Ammon's horn (tissue), 1 donor: ENCODE measurements at places on chromosomes 12 and 14.

DNA sequence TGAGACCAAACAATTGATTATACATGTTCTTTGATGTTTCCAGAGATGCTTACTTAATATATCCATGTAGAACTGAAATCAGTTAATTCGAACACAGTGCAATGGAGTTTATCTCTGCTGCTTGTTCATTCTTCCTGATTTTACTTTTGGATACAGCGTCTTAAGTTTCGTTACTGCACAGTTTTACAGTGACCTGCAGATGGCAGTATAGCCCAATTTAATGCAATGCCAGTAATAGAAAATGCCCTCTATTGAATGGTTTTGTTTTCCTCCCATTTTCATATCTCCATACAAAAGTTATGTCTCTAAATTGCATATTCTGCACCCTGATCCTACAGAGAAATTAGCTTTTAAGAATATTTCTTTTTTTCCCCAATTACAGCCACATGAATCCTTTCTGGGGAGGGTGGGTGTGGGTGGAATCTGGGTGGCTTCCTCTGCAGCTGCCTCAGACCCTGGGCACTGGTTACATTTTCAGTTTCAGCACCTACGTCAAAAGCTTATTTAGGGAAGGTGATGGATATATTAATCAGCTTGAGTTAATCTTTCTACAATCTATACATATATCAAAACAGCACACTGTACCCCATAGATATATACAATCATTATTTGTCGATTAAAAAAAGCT lies 101.1 kb upstream of the DCD start:
- DNase-seq = peak; percentile 74

DNA sequence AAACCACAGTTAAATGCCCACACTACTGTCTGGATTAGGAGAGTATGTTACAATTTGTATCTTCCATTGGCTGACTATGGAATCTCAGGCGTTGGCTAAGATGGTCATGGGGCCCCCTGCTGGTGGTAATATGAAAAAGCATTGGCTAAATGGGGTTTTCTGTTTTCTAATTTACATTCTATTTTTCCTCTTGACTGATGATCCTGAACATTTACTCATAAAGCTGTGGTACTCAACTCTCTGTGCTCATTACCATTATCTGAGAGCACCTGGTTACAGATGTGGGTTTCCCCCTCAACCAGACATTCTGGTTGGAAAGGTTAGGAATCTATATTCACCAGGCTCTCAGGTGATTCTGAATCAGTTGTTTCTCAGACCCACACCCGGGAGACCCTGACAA lies 64.8 kb downstream of the WSCD2 start:
- DNase-seq = peak; percentile 27

DNA sequence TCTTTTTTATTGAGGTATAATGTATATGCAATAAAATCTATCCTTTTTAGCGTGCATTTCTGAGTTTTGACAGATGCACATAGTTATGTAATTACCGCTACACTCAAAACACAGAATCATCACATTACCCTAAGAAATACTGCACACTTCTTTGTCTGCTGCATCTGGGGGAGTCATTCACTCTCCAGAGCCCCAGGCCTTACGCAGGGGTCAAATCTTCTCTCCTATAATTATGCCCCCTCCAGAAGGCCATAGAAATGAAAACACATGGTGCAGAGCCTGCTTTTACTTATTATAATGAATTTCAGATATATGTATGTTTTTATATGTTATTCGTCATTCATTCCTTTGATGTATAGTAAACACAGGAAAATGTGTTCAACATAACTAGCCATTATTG lies 296.5 kb upstream of the TMEM132C start:
- no peak for DNase-seq

GRCh38 chr12:50440288-50440687 lies 39.6 kb downstream of the LARP4 start:
- DNase-seq = no peak

DNA sequence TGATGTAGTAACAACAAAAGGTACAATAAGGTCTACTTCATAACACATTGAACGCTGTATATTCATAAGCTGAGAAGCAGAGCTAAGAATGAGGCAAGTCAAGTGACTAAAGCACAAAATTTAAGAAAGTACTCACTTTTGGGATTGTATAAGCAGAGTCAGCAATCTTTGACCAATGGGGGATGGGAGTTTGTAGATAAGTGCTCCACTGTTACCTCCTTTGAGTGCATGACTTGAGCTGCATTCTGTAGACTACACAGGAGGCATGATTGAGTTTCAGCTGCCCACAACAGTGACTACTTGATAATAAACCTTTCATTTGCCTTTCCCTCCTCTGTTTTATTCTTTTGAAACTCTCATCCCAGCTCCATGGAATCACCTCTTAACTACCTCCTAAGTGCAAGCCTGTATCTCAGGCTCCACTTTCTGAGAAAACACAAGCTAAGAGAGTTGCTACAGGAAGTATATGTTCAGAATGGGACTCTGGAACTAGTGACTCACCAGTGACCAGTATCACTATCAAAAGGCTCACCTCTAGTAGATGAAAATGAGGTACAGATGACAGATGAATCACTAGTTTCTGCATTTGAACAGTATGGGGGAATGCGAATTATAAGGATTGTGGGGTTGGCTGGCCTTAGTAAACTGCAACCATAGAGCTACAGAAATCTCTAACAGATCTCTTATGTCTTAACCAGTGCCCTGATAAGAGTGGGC lies 49.2 kb downstream of the SLC35F4 start:
- no peak for DNase-seq

DNA sequence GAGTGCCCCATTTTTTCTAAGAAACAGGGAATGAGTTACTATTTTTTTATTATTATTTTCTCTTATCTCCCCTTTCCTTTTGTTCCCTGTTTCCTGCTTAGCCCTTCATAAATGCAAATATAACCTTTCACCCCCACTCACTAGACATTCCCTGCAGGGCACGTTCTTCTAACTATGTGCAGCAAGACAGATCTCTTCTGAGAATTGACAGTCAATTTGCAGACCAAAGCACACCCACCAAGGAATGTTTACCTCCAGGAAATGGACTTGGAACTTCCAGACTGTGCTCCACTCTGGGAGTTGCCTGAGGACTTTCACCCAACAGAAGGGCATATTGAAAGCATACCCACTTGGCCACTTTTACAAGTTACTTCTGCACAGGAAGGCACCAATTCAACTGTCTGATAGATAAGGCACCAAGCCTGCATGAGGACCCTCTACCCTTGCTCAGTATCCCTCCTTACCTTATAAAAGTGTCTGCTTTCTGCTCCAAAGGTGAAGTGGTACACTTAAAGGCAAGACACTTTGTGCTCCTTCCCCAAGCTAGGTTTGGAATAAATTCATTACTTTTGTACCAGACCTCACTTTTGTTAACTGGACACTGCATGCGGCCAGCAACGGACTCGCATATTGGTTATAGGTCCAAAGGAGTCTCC lies 6.5 kb downstream of the TAS2R19 start:
- DNase-seq = no peak

DNA sequence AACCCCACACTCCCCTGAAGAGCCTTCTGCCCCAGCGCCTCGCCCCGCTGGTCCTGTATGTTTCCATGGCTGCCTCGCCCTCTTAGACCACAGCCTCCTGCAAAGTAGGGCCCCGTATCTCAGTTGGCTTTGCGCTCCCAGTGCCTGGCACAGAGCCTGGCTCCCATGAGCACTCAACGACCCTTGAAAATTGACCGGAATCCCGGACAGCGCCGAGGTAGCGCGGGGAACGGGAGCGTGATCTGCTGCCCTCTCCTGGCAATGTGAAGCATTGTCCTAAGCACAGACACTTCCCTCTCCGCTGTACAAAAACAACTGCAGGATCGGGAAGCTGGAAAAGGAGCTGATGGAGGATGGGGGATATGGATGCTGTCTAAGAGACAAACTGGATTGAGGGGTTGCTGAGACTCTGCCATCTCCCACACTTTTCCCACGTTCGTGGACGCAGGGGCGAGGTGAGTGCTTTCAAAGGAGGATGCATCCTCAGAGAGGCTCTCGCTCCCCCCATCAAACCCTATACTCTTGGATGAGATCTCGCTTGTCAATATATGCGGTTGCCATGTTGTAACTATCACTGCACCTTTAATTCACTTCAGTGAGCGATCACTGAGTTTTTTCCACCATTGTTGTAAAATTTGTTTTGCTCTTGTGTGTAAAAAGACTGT lies 10.7 kb upstream of the FKBP4 start:
- peak; percentile 87 for DNase-seq

DNA sequence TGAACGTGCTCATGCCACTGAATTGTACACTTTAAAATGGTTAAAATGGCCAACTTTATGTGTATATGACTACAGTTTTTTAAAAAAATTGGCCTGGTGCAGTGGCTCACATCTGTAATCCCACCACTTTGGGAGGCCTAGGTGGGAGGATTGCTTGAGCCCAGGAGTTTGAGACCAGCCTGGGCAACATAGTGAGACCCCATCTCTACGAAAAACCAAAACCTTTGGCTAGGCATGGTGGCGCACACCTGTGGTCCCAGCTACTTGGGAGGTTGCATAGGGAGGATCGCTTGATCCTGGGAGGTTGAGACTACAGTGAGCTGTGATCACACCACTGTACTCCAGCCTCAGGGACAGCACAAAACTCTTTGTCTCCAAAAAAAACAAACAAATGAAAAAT lies 5.3 kb downstream of the BRI3BP start:
- no peak for DNase-seq

GRCh38 chr14:61765225-61765943 lies 3.2 kb downstream of the SNAPC1 start:
- no peak for DNase-seq

GRCh38 chr12:181921-182320 lies 32.0 kb downstream of the SLC6A12 start:
- no peak for DNase-seq

DNA sequence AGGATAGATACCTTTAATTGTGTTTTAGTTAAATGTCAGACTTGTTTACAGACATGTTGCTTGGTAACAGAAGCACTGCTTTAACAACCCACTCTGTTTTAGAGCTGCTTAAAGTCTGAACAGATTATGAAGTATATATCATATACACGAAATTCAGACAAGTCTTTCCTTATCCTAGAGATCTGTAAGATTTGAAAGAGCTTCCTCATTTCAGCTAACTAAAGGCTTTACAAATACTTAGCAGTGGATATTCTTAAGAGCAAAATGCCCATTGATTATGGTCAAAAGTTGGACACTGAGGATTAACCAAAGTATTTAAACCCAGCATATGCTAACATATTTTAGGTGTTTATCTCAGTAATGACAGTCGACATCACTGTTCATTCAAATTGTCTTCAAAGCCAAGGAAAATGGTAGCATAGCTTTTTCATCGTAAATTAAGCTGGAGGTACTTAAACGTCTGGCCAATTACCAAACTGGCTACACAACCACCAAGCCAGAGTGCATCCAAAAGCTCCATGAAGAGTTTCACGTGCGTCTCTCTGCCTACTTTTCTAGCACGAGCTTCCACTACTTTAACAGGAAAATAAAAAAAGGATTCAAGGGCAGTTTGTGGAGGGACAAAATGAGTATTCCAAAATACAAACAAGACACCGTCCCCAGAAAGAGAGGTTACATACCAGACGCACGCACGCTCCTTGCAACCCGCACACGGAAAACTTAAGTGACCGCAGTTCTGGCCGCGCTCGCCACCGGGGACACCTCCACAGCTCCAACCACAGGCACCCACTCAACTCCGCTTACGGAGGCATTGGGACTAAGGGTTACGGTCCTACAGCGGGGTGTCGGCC lies 565 bp downstream of the CEP83 start:
- no peak for DNase-seq

GRCh38 chr12:128444598-128444997 lies 177.6 kb downstream of the TMEM132C start:
- DNase-seq = no peak

- no peak for DNase-seq
Observed at GRCh38 chr12:66115071-66115600, 15.4 kb downstream of the LLPH start.

- DNase-seq = no peak
Observed at GRCh38 chr14:50740856-50741255, 72.8 kb upstream of the SAV1 start.

DNA sequence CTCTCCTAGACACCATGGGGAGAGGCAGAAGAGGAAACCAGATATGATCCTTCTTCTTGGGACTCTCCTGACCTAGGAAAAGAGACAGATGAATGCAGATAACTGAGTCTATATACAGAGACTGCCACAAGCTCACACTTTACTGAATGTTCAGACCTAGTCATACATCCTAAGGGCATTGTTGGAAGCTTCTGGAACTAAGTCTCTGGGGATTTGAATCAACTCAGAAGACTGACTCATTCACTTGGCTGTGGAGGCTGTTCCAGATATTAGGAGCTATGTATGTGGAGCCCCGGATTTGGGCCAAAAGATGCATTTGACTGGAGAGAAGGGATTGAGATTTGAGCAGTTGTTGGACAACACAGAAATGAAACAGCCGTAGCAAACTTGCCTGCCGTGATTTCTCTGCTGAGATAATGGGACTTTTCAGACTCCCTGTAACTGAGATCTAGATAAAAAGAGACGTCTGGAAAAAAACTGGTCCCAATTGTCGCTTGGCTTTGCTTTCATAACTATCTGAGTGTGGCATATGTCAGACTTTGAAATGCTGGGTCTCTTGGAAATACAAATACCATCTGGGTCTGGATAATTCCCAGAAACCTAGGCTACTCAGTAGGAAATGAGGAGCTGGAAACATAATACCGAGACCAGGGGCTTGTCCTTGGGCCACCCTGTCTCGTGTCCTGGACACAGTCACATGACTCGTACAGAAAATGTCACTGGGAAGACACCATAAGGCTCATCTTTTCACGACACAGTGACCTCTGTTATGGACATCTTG lies 396.8 kb downstream of the NUAK1 start:
- DNase-seq = peak; percentile 15

GRCh38 chr12:3589745-3590144 lies 98.7 kb downstream of the PRMT8 start:
- DNase-seq = no peak

DNA sequence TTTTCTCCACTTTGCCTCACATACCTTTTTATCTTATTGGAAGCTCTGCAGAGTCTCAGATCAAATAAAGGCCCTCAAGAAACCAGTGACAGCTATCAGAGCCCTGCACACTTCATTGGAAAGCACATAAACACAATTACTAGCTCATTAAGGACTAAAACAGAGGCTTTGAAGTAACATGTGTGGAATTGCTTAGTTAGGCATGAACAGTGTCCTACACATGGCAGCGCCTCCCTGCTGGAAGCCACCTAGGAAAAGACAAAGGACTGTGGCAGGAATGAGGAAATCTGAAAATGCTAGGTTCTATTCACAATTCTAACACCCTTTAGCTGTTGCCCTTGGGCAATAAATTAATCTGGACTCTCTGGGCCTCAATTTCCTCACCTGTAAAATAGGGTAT lies 89.4 kb downstream of the SUDS3 start:
- no peak for DNase-seq

- no peak for DNase-seq
Observed at GRCh38 chr12:3083241-3083920, 6.2 kb downstream of the TSPAN9 start.

GRCh38 chr12:20513189-20513588 lies 144.9 kb downstream of the PDE3A start:
- DNase-seq = no peak

DNA sequence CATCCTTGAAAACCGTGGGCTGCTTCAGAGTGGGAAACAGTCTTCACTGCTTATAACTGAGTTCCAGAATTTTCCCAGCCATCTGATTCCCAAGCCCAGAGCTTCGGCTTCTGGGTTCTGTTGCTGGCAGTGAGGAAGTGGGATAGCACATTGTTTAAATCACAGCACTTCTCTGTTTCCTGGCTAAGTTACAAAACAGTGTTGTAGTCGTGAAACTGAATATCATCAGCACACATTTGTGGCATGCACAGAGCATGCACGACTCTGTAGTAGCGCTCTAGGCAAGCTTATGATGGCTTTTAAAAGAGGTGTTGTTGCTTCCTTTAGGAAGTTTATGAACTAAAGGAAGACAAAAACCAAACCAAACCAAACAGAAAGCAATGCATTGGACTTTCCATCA lies 1005.5 kb downstream of the NRXN3 start:
- DNase-seq = peak; percentile 26
